Osteoblast (primary cell): ENCODE measurements at places on chromosomes 16 and 17.

DNA sequence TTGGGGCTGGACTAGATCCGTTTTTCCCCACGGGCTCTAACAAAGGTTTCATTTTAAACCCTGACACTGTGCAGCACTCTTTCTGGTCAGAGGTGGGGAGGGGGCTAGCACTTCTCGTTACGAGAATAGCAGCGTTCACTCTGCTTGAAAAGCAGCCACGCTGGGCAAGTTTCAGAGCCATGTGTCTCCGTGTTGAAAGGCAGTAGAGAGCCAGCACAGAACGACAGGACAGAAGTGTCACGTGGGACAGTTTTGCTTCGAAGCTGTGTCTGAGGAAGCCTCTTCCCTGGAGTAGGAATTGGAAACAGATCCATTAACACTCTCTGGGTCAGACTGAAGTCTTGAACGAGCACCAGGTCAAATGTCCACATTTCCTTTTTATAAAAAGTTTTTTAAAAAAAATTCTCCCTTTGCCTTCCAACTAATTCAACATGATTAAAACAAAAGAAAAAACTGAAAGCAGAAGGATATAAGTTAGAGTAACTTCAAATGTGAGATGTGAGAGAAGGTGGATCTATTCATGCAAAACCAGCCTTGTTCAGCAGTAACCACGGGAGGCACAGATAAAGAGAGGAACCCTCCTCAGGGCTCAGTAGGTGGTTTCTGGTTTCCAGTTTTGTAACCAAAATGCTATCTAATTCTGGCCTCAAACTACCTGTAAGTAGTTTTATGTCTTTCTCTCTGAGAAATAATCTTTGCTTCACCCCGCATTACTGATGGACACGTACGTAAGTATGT is 65.0 kb downstream of the SMG6 start:
- no peak for DNase-seq

GRCh38 chr17:38543403-38544174 is 62.2 kb downstream of the SRCIN1 start:
- DNase-seq = peak; percentile 48

DNA sequence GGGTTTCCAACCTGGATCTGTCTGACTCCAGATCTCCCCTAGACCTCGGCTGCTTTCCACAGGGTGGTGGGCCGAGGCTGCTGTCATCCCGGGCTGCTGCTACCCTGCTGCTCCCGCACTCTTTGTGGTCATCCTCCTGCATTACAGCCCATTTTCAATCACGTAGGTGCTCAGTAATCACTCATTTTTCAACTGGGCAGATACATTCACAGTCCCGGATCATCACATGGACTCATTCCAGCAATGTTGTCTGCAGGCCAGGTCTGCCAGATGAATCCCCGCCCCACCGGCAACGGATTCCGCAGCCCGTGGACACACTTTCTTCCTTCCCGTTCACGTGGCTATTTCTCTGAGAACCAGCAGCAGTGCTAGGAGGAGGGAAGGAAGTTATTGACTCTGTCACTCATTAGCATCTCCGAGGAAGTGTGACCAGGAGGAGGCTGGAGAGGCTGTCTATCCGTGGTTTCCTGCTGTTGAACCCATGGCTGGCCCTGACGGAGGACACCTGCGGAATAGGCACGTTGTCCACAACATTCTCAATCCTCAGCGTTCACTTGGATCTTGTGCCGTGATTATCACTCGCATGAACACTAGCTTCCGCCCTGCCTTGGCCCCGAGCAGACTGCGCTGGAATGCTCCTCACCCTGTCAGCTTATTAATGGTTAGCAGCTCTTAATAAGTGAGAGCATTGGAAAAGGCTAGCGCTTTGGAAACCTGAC is 14.7 kb upstream of the ZCCHC14 start:
- no peak for DNase-seq

DNA sequence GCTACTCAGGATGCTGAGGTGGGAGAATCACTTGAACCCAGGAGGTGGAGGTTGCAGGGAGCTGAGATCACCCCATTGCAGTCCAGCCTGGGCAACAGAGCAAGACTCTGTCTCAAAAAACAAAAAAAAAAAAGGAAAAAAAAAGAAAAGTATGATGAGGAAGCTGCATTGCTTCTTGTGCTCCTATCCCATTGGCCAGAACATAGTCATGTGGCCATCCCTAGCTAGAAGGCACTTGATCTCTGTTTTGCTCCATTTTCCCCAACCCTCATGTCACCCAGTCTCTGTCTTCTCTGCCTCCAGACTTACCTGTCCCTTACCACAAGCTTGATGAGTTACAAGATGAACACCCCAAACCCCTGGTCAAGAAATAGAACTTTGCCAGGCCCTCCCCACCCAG is 112.7 kb upstream of the TMEM97 start:
- no peak for DNase-seq

- no peak for DNase-seq
These were observed 58.2 kb downstream of the STX8 start for GRCh38 chr17:9517396-9517795.

DNA sequence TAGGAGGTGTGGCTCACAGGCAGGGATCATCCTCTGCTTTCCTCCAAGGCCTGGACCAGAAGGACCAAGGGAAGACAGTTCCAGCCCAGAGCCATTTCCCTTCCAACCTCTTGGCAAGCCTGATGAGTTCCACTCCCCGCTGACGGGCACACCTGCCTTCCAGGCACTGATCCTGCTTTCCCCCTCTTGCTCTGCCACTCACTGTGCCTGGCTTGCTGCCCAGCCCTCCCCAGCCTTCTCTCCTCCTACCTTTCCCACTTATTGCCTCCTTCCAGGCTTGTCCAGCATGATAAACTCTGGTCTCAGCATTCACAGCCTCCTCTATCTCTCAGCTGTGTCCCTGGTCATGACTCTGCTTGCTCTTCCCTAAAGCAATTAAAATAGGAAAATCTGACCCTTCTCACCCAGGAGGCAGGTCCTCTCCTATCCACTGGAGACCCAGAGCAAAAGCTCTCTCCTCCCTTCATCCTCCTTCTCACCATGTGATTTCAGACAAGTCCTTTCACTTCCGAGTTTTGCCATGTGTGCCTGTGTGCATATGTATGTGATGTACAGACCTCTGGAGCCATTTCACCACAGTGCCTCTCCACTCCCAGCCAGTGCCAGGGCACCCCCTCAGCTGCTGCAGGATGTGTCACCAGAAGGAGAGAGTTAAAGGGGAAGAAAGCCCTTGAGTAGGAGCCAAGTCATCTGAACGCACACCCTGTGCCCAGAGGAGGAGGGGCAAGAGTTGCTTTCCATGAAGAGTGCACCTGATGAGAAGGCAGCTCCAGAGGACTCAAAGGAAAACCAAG is 13.4 kb upstream of the TMEM170A start:
- DNase-seq = no peak

- DNase-seq = peak; percentile 83
These were observed 670 bp downstream of the RPS2 start for GRCh38 chr16:1963806-1964505.

DNA sequence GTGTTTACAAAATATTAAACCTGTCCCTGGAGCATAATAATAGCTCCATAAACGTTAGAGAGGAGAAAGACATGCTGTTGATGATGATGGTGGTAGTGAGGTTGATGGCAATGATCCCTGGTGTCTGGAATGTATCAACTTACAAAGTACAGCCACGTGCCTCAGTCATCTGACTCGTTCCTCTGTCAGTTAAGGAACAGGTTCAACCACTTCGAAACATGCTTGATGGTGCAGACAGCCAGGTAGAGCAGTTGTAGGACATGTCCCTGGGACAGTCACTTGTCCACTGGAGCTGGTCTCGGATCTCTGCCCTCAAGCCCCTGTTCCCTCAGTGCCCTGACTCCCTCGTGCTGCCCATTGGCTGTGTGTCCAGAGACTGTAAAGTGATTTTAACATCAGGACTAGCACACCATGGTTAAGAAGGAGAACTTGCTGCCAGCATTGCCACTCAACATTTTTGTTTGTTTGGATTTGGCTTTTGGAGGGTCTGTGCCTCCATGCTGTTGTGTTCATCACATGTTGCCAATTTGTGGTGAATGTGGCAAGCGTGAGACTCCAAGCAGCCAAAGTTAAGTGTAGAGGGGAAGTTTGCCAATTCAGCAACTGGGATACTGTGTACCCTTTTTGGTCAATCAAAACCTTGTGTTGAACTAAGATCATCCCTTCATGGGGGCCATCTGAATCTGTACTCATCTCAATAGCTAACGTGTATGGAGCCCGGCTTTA is 16.3 kb upstream of the SALL1 start:
- no peak for DNase-seq

GRCh38 chr17:71522383-71522782 is 598.4 kb upstream of the SOX9 start:
- no peak for DNase-seq

DNA sequence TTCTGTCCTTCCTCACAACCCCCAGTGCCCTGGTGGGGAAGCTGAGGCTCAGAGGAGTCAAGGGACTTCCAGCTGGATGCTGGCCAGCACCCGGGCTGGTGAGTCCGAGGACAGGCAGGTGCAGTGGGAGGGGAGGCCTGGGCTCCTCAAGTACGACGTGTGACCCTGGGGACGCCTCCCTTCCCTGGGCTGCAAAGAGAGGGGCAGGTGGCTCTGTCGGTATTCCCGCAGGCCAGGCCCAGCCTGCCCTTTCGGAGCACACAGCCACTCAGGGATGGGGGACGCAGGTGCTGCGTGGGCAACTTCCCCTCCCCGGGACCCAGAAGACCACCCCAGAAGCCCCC is 33.1 kb upstream of the PVALEF start:
- no peak for DNase-seq

- DNase-seq = no peak
These were observed 16.3 kb downstream of the ITGAD start for GRCh38 chr16:31409433-31409832.

DNA sequence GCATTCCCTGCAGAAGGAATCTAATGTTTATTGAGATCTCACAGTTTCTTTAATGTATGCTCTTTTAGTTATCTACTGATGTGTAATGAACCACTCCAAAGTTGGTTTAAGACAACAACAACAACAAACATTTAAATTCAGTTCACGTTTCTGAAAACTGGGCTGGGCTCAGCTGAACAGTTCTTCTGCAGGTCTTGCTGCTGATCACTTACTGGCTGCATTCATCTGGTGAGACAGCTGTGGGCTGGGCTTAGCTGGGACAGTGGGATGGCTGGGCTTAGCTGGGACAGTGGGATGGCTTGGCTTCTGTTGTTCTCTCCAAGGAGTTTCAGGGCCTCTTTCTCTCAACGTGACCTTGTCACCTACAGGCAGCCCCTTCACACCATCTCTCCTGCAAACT is 544.3 kb upstream of the CDH5 start:
- DNase-seq = no peak

DNA sequence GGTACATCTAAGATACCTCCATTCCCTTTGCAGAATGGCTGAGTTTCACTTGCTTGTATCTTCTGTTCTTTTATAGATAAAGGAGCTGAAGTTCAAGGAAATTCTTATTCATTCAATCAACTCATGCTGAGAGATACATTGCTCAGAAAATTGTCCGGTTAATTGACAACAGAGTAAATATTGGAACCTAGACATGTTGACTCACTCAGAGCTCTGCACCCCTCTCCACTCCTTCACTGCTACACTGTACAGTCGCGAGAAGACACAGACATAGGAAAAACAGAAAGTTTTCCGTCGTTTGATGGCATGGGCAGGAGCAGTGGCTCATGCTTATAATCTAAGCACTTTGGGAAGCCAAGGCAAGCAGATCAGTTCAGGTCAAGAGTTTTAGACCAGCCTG is 690.5 kb upstream of the SOX9 start:
- no peak for DNase-seq

GRCh38 chr17:63381101-63381729 is 64.9 kb downstream of the CYB561 start:
- no peak for DNase-seq

DNA sequence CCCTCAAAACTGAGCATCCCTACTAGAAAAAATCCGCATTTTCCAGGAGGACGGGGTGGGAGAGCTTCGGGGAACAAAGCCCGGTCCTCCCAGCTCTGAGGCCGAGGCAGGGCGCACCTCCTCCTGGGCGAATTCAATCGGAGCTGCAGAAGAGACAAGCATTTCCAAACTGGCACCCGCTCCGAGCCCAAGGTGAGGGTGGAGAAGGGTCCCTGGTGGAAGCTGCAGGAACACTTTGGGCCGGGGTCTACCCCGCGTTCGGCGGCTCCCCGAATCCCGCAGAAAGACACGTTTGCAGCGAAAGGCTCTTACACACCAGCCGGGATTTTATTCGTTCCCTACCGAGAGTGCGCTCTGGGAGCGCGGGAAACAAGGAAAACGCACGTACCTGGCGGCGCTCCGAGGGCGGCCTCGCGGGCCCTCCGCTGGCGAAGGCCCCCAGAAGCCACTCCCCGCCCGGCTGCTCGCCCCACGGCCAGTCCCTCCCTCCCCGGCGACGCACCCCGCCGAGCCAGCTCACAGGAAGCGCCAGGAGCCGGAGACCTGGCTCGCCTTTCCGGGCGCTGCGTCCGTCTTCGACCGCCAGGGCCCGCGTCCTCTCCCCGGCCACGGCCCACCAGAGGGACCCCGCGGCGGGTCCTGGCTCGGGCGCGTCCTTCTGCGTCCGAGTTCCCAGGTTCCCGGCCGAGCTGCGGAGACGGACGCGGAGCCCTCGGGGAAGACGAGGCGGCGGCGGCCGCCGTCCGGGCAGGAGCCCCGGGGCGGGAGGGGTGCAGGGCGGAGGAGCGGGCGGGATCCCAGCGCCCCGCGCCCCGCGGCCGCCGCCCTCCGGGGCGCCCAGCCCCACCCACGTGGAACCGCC is 49.8 kb upstream of the BAHCC1 start:
- peak; percentile 99 for DNase-seq

DNA sequence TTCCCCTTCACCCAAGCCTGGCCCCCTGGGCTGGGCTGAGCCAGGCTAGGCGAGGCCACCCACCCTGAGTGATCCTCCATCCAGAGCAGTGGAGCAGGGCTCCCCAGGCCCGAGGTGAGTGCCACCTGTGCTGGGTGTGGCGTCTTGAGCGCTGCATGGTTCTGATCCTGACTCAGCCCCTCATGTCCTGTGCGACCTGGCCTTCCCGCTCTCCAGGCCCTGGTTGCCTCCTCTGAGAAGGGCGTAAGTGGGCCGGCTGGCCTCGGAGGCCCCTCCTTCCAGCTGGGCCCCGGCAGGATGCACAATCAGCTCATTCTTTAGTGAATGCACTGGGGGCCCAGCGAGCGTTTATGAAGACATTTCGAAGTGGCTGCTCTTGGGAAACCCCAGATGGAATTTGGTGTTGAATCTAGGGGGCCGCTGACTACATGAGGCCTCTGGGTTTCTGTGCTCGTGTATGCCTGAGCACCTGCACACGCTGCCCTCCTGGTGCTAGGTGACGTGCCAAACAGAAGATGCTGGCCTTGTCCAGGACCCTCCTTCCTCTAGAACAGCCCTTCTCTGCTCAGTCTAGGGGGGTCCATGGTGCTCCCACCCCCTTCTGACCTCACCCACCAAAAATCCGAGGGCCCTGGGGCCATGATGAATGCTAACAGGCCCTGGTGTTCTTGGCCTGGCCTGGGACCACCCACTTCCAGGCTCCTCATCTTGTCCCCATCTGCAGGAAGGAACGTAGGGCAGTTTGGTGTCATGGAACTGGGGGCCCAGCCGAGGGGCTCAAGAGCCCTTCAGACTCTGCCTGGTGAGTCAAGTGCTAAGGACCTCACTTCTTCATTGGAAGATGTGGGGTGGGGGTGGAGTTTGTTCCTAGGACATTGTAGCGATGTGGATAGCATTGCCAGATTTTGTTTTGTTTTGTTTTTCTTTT is 3.6 kb upstream of the TMEM92 start:
- DNase-seq = peak; percentile 92
